ENCODE measurements at places on chromosomes 2 and 18.

- no peak for DNase-seq
Measured at GRCh38 chr18:56168049-56168781, 470.2 kb downstream of the TXNL1 start.

GRCh38 chr2:235847576-235847975 lies 320.6 kb downstream of the GBX2 start:
- DNase-seq, result no peak

DNA sequence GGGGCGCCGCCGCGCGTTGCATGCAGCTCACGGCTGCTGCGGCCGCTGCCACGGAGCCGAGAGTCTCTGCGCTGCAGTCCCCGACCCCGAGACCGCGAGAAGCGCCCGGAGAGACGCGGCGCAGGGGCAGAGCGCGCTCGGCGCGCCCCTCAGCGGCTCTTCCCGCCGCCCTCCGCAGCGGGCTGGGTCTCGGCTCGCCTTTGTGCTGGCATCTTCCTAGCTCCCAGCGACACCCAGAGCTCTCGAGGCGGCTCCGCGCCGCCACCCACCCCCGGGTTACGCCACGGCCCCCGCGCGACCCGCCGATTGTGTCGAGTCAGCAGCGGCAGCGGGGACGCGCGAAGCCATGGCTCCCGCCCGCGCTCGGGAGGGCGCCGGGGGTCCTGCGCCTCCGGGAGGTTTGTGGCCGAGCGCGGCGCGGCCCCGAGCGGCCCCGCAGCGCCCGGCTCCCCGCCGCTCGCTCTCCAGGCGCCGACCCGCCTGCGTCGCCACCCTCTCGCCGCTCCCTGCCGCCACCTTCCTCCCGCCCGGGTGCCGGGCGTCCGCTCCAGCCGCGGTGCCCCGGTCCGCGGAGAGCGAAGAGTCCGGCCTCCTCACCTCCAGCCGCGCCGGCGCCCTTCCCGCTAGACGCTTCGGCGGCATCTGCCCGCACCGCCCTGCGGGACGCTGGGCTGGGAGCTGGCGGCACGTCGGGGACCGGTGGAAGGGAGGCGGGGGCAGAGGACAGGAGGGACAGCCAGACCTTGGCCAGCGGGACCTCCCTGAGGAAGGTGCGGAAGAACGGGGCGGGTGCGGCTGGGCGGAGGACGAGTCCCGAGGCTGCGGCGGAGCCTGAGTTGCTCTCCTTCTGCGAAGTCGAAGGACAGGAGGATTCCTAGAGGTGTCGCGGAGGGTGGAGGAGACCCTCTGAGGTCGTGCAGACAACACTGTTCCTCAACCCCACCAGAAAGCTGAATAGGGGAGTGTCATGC lies 46.3 kb upstream of the CCDC150 start:
- DNase-seq, result no peak

GRCh38 chr2:39550701-39551285 lies 113.7 kb upstream of the MAP4K3 start:
- no peak for DNase-seq

- no peak for DNase-seq
Measured at GRCh38 chr2:156517419-156517818, 81.2 kb downstream of the GPD2 start.

DNA sequence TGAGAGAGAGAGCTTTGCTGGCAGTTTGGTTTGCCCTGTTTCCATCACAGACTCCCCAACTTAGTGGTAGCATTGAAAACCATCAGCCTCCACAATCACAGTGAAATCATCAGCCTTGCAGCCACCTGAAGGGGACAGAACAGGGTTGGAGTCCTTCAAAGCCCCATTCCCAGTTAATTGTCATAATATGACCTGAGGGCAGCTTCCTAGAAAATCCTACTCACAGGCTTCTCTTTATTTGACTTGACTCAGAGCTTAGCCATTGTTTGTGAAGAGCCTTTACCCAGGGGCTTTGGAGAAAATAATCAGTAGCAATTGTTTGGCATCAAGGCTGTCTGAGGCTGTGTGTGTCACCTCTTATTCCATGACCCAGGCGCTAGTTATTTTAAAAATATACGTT lies 308.7 kb downstream of the CBLN2 start:
- DNase-seq, result no peak

DNA sequence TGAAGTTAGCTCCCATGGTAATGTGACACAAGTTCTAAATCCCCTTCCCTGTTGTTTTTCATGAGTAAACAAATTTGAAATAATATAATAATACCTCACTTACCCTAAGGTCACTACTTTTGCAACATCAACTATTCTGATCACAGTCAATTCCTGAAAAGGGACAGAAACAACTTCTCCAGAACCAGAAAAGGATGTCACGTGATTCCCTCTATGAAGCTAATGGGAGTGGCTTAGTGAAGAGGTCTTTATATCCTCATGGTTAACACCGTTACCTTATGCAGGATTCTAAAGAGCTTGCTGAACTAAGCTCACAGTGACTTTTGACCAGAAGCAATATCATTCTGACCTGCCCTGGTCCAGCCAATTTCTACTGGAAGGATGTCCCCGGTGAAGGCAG lies 51.6 kb downstream of the DOCK10 start:
- no peak for DNase-seq

DNA sequence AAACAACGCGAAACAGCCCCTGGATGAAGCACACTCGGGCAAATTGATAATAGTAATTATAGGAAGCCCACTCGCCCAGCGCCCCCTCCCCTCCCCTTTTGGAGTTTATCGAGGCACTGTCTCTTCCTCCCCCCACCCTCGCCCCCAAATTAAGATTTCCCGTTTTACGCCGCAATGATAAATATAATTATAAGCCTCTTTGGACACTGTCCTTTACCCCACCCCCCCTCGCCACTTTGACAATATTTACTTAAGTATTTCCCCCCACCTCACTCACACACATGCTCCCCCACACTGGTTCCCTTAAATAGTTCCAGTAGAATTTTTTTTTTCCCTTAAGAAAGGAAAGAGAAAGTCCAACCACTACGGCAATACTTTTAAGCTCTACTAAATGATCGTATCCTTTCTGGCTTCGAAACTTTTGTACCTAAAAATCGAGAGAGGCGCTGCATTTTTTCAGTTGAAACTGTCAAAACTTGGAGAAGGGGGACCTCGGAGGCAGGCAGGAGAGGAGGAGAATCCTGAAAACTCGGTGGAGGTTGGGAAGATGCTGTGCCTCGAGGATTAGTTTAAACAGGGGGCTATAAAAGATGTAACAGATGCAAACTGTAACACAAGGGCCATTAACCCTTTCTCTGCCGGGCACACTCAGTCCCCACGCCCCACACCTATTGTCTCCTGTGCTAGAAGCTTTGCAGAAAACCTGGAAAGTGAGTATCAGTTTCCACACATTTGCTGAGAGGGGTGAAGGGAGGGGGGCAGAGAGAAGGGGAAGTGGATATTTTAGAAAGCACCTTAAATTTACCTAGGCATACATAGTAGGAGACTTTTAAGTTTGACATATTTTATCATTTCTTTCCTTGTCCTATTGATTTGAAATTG lies 1.8 kb downstream of the ZEB2 start:
- no peak for DNase-seq

GRCh38 chr18:75267643-75268363 lies 57.2 kb downstream of the TSHZ1 start:
- DNase-seq, result no peak

- no peak for DNase-seq
Measured at GRCh38 chr18:47558110-47558750, 306.8 kb upstream of the SKOR2 start.

DNA sequence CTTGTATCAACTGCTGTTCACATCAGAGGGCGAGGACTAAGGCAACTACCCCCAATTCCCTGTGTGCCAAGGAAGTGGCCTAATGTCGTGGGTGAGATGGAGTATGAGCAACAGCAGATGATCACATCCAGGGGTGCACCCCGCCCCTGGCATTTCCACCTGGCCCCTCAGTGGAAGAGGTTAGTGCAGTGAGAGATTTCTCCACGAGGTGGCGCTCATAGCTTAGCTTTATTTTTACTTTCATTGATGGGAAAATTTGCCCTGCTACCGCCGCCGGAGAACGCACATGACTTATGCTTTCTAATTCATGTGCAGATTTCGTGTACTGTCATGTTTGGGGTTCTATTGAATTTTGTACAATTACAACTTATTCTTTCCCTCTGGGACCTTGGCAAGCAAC lies 470.6 kb upstream of the MEX3C start:
- DNase-seq, result peak; percentile 16

DNA sequence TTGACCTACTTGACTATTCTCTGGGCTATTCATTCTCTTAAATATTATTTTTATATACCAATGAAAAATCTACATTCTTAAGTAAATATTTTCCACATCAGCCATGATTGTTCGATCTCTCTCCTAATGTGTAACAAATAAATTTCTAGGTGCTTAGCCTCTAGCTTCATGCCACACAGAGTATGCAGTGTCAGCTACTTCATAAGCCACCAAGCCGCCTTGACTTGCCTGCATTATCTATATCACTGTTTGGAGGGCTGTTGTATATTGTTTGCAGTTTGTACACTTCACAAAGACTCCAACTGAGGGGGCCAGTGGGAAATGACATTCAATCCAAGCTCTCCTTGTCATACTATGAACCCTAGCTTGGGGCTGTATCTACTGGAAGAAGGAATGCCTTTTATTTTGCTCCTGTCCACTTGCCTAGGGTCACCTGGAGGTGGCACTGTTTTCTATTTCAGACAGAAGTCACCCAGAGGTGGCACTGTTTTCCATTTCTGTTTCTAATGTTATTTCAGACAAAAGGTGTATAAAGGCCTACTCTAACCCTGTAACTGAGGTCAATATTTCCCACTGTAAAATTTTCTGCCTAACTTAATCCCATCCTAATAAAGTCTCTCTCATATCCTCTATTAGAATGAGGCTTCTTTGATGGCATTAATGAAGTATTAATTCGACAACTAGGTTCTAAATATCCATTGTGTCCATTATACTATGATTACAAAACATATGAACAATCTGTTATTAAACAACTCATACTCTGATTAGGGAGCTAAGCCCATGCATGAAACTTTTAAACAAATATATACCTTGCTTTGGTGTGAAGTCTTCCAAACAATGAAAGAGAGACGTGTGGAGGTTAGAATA lies 36.4 kb downstream of the COL5A2 start:
- DNase-seq, result no peak

DNA sequence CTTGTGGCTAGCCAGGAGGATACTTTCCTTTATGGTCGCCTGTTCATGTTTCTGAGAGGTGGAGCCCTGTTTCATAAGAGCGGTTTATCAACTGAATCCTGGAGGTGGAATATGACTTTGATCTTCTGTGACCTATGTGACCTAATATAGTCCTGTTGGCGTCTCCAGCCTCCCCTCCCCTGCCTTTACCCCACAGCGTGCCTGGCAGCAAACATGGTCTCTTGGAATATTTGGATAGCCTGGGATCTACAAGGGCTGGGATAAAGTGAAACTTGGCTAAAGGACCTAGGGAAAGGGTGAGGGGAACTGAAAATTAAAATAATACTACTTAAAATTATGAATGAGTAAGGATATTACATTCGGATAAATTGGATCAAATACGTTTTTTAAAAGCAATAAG lies 246.0 kb downstream of the BABAM2 start:
- DNase-seq, result no peak

DNA sequence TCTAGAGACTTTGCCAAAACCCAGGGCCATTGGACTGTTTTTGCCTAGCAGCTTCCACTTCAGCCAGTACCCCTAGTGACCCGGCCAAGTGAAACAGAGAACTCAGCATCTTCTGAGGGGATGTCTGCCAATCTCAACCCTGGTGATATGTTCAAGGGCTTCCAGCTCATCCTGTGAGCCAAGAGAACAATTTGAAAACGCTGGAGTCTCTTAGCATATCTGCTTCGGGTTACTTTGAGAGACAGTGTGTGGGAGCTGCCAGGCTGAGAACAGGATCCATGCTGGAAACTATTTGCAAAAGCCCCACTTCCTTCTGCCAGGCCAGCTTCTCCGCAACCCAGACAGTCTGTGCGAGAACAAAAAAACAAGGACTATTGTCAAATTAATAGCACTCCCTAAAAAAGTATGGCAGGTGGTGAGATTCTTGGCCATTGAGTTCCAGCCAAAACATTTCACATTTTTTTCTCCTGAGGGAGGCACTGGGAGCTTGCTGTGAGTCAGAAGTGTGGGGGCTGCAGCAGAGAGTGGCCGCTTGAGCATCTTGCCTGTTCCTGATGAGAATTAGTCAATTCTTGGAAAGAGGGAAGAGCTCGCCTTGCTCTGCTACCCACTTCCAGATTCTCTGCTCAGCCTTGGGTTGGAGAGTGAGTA lies 395.6 kb upstream of the TRIB2 start:
- DNase-seq, result no peak
